ENCODE measurements at places on chromosomes 16 and 17.

- no peak for DNase-seq
Measured at GRCh38 chr17:41452281-41452680, 11.5 kb upstream of the KRT38 start.

GRCh38 chr16:85611444-85612190 lies 1.5 kb upstream of the GSE1 start:
- DNase-seq = peak; percentile 60

- peak; percentile 72 for DNase-seq
Measured at GRCh38 chr16:67719778-67720144, 645 bp upstream of the GFOD2 start.

- DNase-seq = peak; percentile 60
Measured at GRCh38 chr17:35218915-35219314, 24.0 kb upstream of the SLFN5 start.

DNA sequence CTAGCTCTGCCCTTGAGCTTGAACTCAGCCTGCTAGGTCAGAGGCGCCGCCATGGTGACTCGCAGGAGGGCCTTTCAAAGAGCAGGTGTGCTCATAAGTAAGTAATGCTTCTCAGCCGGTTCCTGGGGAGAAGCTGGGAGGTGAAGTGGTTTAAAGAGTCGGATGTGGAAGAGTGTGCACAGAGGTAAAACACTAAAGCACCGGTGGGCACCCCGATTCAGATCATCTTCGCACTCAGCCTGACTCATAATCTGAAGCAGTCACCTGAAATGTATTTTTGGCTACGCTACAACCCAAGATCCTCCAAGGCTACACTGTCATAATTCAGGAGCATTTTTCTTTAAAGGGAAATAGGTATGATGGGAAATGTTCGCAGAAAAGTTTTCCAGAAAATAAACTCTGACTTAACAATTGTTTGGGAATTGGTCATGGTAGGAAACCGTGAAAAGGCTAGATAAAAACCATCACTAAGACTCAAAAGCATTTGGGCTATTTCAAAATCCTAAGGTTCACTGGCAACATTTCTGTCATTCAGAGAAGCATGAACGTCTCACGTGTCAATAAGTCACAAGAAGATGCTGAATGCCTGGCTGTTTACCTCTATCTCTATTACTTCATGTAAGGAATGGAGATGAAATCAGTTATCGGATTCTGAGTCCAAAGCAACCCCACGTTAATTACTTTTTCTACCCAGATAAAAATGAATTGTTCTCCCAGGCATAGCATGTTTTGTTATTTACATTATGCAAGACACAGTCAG lies 17.8 kb downstream of the CDH8 start:
- DNase-seq = no peak

DNA sequence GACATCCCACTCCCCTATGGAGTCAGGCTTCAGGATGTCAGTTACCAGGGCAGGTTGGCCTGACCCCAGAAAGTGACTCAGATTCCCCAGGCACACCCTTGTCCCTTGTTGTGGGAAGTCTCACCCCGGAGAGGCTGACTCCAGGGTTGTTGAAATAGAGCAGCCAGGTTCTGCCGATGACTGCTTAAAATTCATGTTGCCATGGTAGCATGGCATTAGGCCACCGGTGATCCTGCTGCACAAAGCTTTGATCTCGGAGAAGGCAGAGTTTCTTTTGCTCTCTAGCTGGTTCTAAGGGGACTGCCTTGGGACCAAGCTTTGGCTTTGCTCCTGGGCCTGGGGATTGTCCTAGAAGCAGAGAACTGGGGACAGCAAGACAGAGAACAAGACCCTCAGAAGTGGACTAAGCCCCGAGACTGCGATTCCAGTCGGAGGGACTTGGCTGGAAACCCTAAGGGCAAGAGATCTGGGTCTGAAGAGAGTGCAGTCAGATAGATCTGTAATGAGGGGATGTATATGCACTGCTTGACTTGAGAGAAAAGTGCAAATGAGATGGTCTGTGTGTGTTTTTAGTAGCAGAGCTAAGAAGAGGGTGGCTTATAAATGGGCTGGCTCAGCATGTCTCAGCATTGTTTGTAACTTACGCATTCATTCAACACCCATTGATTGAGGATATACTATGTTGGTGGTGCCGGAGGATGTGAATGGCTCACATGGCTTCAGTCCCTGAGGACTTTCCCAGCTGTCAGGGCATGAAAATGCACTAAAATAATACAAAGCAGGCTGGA lies 106.9 kb downstream of the RGS9 start:
- DNase-seq = no peak

- no peak for DNase-seq
Measured at GRCh38 chr17:59666235-59666634, 41.0 kb downstream of the PTRH2 start.

- no peak for DNase-seq
Measured at GRCh38 chr17:81538651-81539570, 10.7 kb downstream of the FSCN2 start.

DNA sequence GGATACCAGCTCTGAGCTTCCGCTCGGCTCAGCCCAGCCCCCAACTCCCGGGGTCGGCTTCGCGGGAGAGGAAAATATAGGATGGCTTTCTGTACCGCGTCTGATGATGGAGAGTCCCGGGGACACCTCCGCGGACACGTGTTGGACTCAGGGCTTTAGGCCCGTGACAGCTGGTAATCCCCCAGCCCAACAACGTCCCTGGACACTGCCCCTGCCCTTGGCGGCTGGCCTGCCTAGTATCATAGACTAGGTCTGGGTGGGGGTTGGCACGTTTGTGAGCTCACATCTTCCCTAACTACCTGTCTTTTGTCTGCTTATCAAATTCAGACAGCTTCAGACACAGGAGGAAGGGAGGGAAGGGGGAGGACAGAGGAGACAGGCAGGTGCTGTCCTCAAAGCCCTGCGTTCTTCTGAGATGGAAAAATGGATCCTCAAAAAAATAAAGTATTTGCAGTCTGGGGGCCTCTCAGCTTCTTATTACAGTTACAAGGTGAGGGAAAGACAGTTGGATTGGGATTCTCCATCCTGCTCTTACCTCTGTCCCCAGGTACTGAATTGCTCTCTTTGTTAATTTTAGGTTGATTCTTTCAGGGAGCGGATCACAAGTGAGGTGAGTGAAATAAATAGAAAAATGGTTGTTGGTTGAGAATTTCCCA lies 698 bp downstream of the PSME3 start:
- DNase-seq = no peak

DNA sequence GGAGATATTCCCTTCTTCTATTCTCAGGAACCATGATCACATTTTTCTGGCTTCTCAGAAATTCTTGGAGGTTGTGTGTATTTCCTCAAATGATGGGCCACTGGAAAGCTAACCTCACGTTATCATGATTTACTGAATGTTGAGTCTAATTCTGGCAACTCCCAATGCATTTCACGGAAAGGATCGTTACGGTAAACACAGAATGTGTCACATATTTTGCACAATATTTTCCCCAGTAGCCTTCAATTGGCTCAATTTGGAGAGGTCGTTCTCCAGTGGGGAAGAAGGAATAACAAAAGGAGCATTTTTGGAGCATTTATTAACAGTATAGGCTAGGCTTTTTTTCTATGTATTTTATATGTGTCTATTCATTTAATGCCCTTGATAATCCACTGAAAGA lies 450.3 kb downstream of the HAPSTR1 start:
- no peak for DNase-seq

DNA sequence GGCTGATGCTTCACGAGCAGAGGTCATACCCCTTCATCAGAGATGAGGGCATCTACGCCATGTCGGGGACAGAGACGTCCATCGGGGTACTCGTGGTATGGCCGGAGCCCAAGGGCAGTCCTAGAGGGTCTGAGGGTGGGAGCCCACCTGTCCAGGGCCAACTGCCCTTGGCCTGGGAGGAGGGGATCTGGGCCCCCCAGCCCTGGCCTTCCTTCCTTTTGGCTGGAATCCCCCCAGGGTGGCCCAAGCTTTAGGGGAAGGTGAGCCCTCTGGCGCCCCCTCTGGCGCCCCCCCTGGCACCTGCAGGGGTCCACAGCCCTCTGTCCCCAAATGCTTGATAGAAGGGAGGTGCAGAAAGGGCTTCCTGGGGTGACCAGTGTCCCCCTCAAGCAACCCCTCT lies 69.3 kb downstream of the SCNN1B start:
- no peak for DNase-seq

Data from inflammatory macrophage (primary cell).